Stimulated activated CD8-positive, alpha-beta memory T cell treated with anti-CD3 and anti-CD28 coated beads, Interleukin-2, amount 100 ng/mL, for 1 hour (primary cell): ENCODE measurements at places on chromosomes 7 and 10.

GRCh38 chr10:83881661-83882060 is 257.6 kb upstream of the GHITM start:
- DNase-seq, result no peak

DNA sequence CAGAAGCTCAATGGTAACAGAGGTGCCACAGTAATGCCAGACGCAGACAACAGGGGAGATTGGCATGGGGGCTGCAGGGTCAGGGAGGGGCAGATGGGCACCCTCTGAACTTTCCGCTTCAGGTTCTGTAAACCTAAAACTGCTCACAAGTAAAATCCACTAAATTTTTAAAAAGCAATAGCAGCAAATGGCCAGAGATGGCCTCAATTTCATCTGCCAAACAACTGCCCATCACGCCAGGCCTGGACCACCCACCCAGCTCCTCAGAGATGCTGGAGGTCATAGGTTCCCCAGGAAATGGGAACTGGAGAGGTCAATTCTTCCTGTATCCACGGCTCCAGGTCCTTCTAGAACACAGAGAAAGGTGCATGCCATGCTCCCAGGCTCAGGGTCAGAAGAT is 76.1 kb downstream of the PRKAG2 start:
- DNase-seq, result no peak

DNA sequence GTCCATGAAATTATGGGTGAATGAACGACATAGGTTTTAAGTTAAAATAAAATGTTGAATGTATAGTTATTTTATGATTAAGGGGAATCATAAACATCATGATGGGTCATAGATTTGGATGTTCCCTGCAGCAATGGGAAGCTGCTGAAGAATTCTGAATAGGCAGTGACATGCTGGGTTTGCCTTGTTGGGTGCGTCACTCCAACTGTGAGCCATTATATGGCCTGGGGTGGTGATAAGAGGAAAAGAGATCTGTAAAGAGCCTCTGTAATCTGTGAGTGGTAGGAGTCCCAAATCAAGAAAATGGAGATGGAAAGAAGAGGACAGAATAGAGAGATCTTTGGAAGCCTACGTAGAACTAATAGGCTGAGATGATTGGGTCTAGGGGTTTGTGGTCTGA is 58.1 kb upstream of the GPR26 start:
- DNase-seq, result no peak

DNA sequence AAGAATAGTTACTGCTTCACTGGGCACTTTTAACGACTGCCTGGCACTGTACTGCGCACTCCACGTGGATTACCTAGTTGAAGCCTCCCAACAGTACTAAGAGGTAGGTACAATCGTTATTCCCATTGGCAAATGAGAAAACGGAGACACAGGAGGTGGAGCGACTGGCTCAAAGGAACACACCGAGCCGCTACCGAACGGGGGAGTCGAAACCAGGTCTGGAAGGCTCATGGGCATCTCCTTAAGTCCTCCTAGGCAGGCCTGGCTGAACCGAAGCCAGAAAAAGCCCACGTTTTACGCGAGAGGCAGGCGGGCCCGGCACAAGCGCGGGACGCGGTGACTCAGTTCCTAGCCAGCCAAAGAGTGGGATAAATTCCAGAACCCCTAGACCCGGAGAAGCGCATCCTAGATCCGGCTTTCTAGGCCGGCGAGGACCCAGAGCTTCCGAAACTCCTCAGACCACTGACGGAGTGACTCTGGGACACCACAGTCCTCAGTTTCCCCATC is 472 bp downstream of the PDAP1 start:
- DNase-seq, result no peak

DNA sequence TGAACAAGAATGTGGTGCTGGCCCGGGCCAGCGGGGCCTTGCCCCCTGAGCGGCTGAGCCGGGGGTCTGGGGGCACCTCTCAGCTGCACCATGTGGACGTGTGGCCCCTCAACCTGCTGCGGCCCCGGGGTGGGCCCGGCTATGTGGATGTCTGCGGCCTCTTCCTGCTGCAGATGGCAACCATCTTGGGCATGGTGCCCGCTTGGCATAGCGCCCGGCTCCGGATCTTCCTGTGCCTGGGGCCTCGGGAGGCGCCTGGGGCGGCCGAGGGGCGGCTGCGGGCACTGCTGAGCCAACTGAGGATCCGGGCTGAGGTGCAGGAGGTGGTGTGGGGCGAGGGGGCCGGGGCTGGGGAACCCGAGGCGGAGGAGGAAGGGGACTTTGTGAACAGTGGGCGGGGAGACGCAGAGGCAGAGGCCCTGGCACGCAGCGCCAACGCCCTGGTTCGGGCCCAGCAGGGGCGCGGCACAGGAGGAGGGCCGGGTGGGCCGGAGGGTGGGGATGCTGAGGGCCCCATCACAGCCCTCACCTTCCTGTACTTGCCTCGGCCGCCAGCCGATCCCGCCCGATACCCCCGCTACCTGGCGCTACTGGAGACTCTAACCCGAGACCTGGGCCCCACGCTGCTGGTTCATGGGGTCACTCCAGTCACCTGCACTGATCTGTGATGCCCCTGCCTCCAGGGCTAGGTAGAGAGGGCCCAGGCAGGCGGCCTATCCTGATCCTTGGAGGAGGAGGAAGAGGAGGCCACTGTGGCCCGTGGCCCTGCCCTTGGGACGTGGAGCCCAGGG is 1.1 kb upstream of the TRIP6 start:
- no peak for DNase-seq

DNA sequence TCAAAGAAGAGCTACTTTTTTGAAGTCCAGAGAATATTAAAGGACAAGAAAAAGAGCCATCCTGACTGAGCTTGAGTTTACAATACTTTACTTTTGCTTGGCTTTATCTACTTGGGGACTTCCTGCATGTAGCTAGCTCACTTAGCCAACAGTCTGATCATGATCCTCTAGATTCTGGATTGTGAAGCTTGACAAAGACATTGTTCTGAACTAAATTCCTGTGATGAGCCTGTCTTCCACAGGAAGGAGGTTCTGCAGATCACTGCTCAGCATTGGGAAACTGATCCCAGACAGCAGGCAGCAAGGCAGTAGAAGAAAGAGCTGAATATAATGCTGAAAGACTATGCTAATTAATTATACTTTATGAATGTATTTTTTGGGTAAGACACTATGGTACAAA is 296.4 kb downstream of the DGKB start:
- DNase-seq, result no peak
